ENCODE measurements at places on chromosomes 7 and 10. TPM values are rescaled to one million over a fixed set of nuclear protein-coding genes. Genes with fewer than 3 reads are reported as not detected.

GRCh38 chr7:904847-905246, 28.5 kb downstream of the GET4 start:
- peak; percentile 37 for DNase-seq

DNA sequence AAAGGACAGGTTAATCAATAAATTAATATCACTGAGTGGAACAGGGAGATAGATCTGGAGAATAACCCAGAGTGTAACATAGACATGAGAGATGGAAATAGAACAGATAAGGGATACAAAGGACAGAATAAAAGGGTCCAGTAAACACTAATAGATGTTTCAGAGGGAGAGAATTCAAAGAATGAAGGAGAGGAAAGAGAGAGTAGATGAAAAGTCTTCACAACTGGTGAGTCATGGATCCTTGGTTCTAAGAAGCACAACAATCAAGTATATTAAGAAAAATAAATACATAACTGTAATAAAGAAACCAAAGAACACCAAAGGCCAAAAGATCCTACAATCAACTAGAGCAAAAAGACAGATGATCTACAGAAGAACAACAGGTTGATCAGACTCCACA, 66.3 kb downstream of the BEND7 start:
- no peak for DNase-seq

GRCh38 chr10:121138112-121138860, 287.1 kb downstream of the WDR11 start:
- no peak for DNase-seq

Gene PSD
- 1.7 TPM for total RNA-seq

GRCh38 chr7:146115851-146116520, 615 bp upstream of the CNTNAP2 start:
- DNase-seq, result peak; percentile 79

Gene NUPR2
- total RNA-seq, result not detected

DNA sequence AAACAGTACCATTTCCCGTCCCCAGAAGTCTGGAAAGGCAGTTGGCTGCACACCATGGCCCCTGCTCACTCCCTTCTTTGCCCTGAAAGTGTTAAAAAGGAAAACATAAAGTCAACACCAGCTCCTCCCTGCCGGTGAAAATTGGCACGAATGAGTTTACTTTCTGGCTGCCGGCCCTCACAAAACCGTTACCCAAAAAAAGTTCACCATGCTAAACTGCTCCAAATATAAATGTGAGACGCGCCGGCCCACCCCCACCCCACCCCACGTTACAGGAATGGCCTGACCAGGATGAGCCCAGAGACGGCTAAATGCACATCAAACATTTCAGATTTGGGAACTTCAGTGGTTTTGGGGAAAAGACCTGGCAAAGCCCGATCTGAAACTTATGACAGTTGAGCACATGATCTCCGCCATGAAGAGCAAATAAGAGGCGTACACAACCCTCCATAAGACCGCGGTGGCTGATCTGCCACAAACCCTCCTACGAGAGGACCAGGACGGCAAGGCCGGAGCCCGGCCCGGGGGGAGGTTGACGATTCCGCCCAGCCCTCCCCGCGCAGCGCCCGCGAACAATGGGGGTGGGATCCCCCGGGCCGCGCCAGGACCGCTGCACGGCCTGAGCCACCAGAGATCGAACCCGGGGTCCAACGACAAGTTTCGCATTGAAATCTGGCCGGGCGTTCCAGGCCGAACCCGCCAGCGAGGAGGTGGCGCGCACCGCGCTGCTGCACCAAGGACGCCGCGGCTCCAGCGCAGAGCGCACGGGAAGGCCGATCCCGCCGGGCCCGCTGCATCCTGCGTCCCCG, 952 bp downstream of the DIP2C start:
- DNase-seq, result no peak

DNA sequence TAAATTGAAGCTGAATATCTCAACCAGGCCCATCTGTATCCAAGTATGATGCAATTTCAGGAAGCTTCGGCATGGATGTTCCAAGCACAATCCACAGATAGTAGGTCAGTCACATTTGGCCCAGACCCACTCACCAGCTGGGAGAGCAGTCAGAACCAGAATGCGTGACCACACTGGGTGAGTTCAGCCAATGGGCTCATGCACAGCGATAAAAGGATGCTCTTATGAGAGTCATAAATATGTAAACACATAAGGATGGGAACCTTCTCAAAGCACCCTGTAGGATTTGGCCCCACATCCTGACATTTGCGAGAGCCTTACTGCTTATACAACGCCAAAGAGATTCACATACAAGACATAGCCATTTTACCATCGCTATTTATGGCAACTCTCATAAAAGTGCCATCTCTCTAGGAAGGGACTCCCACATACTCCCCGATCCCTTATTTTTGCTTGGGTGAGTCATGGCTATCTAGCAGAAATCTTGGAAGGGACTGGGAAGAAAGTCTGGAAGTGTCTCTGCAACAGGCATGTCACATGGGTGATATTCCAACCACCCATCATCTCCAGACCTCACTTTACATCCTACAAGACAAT, 3.0 kb downstream of the AFAP1L2 start:
- no peak for DNase-seq

Gene CCDC201
- not detected for total RNA-seq

DNA sequence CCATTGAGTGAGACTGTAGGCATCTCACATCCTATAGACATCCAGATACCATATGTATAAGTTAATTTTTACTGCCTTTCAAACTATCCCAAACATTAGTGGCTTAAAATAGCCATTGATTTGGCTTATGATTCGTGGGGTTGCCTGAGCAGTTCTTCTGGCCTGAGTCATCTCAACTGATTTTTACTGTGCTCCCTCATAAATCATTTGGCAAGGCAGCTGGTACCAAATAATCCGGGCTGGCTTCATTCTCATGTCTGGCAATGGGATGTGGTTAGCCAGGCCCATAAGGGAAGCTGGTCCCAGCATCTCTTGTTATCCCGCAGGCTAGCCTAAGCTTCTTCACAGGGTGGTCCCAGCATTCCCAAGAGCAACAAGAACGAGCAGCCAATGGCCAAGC, 6.7 kb upstream of the LRGUK start:
- no peak for DNase-seq

DNA sequence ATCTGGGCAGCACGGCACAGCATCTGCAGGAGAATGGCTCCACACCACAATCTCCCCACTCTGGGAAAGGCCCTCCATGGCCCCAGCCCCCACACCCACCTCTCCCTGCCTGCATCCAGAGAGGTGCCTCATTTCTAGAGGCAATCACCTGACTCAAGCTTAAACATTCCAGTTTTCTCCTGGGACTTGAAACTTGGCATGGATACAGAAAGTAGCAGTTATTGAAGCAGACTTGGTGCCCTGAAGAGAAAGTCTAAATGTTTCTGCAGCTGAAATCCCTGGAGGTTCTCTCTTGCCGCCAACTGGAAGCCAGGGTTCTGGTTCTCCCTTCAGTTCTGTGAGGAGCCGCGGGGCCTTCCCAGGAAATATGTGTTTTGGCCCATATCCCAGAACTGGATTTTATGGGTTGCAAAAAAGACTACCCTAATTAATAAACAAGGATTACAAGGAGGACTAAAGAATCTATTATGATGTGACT, 122.8 kb downstream of the SKIDA1 start:
- DNase-seq, result no peak

- no peak for DNase-seq
Measured at GRCh38 chr10:22681783-22682183, 32.6 kb downstream of the PIP4K2A start.

- DNase-seq, result peak; percentile 39
Measured at GRCh38 chr10:5449823-5450222, 37.5 kb downstream of the NET1 start.

DNA sequence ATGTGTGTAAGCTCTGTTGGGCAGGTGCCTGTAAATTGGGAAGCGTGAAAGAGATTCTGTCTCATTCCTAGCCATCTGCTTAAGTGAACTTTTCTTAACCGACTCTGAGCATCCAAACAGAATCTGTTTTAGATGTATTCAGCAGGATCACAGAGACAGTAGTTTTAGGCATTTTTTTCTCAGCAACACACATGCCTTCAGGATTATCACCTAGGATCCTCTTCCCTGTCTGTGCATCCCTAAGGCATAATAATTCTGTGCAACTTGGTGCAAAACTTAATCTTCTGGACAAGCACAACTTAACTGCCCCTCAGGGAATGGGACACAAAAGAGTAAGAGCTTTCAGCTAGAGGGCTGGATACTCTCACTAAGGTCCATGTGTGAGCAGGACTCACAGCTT, 284.8 kb downstream of the C7orf25 start:
- no peak for DNase-seq

DNA sequence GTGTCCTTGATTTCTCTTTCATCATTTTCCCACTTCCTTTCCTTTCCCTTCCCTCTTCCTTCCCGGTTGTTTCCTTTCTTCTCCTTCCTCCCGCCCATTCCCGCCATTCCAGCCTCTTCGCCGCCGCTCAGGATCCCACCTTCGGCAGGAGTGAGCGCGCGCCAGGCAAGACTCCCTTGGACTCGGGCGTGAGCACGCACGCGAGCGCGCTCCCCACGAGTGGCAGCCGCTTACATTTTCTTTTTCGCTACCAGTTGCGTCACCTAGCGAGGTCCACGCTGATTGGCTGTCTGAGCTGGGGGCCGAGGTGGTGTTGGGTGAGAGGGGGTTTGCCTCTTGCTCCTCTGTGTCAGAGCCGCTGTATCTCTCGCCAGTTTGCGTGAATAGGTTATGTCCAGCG, 11.8 kb downstream of the ZAN start:
- DNase-seq, result peak; percentile 76

Gene SPRN
- not detected for total RNA-seq

Gene CALHM3
- total RNA-seq, result not detected

- no peak for DNase-seq
Measured at GRCh38 chr7:114715907-114716306, 206.0 kb upstream of the MDFIC start.

GRCh38 chr7:53473371-53473770, 437.9 kb downstream of the POM121L12 start:
- no peak for DNase-seq

GRCh38 chr10:69449841-69450240, 1.4 kb upstream of the TSPAN15 start:
- peak; percentile 67 for DNase-seq

- no peak for DNase-seq
Measured at GRCh38 chr7:6613706-6614105, 1.7 kb upstream of the ZNF853 start.

- peak; percentile 21 for DNase-seq
Measured at GRCh38 chr10:17290226-17290625, 62.2 kb downstream of the VIM start.

Gene AKR1E2
- 17.1 TPM for total RNA-seq

- no peak for DNase-seq
Measured at GRCh38 chr10:10786109-10787090, 231.3 kb upstream of the CELF2 start.

Gene SPDYE2
- not detected for total RNA-seq

Gene VIPR2
- 0.04 TPM for total RNA-seq

Gene CRYGN
- not detected for total RNA-seq

DNA sequence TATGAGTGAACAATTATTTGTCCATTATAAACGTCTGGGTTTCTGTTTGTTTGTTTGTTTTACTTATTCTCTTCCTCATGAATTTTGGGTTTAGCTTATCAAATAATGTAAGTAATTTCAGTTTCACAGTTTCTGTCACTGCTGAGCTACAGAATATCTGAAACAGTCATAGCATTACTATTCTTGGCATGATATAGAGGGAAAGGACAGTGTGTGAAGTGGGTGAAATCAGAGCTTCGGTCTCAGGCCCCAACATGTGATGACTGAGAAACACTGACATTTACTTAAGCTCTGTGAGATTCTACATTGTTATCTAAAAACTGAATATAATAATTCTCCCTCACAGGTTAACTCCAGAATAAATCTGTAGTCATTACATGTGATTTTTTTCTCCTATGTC, 8.8 kb upstream of the OR6V1 start:
- no peak for DNase-seq

Gene MRC1
- total RNA-seq, result 0.18 TPM

DNA sequence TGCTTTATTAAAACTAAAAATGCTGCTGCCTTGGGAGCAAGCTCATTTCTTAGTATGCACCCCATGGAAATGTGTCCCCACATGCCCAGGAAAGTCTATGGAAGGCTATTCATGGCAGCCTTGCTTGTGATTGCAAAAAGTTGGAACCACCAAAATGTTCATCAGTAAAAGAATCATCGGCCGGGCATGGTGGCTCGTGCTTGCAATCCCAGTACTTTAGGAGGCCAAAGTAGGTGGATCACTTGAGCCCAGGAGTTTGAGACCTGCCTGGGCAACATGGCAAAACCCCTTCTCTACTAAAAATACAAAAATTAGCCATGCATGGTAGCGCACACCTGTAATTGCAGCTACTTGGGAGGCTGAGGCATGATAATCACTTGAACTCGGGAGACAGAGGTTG, 79.8 kb downstream of the ARHGAP22 start:
- DNase-seq, result no peak

DNA sequence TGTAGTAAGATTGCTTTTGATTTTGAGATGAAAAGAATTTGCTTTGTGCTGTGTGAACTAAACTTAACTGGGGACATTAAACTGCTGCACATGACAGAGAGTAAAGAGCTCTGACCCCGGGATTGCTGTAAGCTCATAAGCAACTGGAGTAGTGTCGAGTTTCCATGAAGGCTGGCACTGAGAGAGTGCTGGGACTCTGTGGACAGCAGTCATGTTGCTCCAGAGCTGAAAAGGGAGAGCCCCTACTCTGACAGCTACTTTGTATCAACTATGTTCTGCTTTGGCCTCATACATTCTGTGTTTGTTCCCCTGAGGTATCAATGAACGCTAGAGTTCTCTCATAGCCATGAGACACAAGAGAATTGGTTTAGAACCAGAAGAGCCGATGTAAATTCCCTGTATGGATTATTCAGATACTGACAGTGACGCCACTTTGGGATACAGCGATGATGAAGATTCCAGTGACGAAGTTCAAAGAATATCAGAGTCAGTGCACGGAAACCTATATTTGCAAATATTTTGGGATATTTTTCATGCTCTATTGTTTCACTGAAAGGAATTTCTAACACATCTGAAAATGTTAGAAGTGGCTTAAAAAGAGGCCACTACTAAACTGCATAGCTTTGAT, 185.9 kb upstream of the DKK1 start:
- DNase-seq, result no peak

- no peak for DNase-seq
Measured at GRCh38 chr10:132110111-132110521, 44.4 kb downstream of the JAKMIP3 start.

GRCh38 chr10:12207114-12207513, 11.1 kb downstream of the CDC123 start:
- DNase-seq, result no peak

DNA sequence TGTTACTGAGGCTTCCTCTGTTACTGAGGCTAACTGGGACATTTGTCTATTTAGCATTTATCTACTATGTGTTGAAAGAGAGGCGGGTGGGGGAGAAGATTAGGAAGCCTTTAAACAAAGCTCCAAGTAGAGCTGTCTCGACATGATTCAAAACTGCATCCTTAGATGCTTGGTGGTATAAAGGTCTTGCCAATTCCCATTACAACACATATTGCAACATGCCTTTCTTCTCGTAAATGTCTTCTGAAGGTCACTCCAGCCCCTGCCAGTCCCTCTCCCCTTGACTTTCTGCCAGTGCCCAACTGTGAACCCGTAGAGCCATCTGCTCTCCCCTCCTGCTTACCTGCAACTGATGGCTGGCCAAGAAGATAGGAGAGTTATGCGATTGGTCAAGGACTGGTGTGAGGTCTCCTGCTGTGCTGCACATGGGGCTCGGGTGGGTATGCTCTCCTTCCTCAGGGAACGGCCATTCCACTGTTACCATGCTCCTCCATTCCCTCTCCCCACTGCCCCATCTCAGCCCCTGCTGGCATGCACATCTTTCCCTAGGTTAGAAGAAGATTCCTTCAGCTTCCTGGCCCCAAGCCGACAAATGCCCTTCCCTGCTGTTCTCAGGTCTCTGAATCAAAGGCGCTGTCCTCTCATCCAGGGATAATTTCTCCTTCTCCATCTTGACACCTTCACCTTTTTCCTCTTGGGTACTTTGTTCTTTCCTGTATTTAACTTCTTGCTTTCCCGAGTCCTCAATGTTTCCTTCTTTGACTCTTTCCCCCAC, 43.6 kb upstream of the ZNF32 start:
- DNase-seq, result no peak

Data from K562 (cell line).